ENCODE measurements at places on chromosomes 11 and 22. TPM values are rescaled to one million over a fixed set of nuclear protein-coding genes. Genes with fewer than 3 reads are reported as not detected.

Gene STK33
- 7.3 TPM for total RNA-seq

- no peak for DNase-seq
Measured at GRCh38 chr11:1899686-1900085, 8.0 kb upstream of the PRR33 start.

DNA sequence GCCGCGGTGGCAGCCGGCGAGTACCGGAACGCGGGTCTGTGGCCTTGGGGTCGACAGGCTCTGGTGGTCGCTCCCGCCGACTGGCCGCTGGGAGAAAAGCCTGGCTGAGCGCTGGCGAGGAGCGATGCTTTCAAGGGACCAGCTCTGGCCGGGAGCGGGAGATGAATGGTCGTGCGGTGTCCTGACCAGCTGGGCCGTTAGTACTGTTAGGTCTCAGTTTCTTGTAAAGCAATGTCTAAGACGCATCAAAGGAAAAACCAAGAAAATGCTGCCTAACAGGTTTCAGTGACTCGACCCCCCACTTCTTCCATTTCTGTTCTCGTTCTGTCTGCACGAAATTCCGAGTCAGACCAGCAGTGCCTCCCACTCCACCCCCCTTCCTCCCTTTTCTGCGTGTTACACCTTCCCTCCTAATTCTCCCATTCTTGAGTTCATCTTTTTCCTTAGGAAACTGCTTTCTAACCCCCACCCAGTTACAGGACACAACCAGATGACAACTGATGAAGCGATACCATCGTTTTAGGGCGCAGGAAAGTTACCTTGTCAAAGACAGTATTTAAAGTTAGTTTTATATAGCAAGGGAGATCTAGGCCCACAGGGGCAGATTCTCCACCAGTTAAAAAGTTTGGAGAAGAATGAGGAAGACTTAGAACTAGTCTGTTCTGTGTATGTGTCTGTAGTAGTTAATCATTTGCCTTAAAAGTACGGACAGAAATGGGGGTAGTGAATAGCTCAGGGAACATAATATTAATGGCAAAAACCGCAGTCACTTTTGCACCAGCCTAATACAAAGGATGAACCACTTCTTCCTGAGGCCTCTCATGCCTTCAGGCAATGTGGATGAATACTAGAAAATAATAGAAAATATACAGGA lies 1.0 kb downstream of the CUL5 start:
- peak; percentile 8 for DNase-seq

DNA sequence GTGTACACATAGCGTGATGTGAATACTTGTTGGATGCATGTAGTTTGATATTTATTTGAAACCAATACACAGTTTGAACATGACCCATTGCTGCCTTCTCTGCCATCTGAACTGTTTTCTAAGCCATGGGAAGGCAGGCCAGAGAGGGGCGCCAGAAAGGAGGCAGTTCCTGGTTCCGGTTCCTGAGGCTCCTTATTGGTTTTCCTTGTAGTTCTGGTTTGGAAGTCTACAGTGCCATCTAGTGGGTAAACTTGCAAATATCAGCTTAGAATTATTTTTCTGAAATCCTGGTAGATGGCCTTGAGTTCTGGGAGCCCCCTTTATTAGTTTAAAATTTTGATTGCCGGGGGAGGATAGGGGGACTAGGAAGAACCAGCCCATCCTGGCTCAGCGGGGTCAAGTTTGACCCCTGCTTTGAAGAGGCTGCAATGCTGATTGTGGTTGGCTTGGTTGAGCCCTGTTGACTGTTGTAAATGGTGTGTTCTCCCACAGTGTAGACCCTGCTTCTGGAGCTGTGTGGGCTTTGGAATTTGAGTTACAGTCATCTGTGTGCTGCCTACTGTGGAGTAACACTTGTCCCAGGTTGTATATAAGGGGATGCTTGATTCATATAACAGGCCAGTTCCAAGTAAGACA lies 48.4 kb downstream of the GRAMD1B start:
- peak; percentile 43 for DNase-seq

Gene GRAP2
- total RNA-seq: 5.3 TPM

DNA sequence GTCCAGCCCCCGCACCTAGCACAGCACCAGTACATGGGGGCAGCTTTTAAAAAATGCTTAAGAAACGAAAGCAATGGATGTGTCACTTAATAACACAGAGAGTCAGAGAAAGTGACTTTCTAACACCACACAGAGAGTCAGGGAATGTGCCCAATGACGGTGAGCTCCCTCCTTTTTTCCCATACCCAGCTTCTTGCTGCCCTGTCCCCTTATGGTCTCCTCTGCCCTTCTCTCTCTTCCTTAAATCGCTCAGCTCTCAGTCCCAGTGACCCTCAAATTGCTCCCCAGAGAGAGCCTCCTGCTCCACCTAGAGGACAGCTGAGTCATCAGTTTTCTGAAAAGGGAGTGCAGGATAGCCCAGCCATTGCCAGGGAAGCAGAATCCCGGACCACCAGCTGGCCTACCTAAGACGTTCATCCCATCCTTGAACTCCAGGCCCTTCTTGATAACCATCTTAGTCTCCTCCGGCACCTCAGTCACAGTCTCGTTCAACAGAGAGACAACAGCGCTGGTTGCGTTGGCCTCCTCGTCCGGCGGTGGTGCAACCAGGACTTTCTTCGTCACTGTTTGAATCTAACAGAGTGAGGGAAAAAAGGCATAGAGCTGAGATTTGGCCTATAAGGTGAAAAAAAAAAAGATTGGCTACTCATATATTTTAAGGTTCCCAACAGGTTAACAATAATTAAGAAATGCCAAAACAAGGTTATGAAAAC lies 113.5 kb downstream of the SLC1A2 start:
- no peak for DNase-seq

GRCh38 chr11:9675691-9676090 lies 11.8 kb downstream of the SWAP70 start:
- DNase-seq: no peak

DNA sequence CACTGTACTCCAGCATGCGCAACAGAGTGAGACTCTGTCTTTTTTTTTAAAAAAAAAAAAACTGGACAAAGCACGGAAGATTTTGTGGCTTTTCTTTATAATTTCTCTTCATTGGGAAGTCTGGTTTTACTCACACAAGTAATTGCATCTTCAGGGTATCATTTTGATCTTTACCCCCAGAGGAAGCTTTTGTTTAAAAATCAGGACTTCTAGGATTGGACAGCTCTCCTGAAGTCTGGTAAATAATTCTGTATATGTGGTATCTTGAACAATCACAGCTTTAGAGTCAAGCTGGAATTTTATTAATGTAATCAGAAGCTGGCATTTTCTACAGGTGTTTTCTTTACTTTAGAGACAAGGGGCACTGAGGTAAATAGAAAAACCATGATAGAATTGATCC lies 208.1 kb upstream of the NARS2 start:
- no peak for DNase-seq

Gene PDGFD
- total RNA-seq: 7.3 TPM

Gene OR8G5
- not detected for total RNA-seq

GRCh38 chr11:42085736-42086135 lies 626.3 kb upstream of the LRRC4C start:
- no peak for DNase-seq

GRCh38 chr22:42169055-42169469 lies 38.5 kb upstream of the CYP2D6 start:
- peak; percentile 78 for DNase-seq

- DNase-seq: no peak
Measured at GRCh38 chr11:46309814-46310259, 32.4 kb downstream of the CREB3L1 start.

GRCh38 chr11:19727246-19727645 lies 14.6 kb downstream of the NAV2 start:
- DNase-seq: no peak

Gene ARSA
- total RNA-seq: 4.5 TPM

- no peak for DNase-seq
Measured at GRCh38 chr22:35726933-35727332, 9.3 kb downstream of the APOL5 start.

- no peak for DNase-seq
Measured at GRCh38 chr11:44400431-44400830, 90.5 kb upstream of the ALX4 start.

DNA sequence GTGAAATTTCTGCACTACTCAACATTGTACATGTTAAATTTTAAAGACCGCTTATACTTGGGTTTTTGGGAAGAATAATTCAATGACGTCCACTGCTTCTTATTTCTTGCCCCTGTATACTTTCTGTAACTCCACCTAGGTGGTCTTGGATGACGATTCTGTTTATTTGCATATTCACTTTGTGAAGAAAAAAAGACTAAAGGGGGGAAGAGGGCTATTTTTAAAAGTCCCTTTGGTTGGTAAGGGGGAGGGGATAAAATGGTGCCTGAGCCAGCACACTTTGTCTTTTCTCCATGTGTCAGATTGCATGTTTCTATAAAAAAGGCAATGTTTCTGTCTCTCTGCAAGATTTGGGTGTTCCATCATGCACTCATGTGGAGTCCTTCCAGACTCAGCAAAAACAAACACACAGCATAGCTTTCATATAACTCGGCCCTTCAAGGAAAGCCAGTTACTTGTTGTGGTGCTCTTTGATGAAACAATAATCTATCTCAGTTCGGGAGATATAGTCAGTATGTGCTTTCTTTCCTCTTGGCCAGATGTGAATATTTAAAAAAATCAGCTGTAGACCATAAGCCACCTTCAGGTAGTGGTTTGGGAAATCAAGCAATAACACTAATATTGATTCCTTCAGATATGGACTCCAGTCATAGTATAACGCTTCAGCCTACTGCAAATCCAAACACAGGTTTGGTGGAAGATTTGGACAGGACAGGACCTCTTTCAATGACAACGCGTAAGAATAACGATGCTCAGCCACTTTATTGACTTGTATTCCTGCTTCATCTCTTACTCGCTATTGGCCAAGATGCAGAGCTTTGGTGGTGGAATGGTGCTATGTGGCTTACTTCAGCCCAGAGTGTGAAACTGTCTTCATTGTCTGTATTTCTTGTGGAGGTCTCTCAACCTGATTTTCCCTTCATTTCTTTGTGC lies 68.8 kb downstream of the CD44 start:
- no peak for DNase-seq

Gene FBLN1
- total RNA-seq: 25.7 TPM

- no peak for DNase-seq
Measured at GRCh38 chr22:17684245-17684644, 45.7 kb downstream of the BCL2L13 start.

Gene SCN4B
- 5.7 TPM for total RNA-seq

- DNase-seq: no peak
Measured at GRCh38 chr22:45425101-45425500, 11.6 kb downstream of the RIBC2 start.

DNA sequence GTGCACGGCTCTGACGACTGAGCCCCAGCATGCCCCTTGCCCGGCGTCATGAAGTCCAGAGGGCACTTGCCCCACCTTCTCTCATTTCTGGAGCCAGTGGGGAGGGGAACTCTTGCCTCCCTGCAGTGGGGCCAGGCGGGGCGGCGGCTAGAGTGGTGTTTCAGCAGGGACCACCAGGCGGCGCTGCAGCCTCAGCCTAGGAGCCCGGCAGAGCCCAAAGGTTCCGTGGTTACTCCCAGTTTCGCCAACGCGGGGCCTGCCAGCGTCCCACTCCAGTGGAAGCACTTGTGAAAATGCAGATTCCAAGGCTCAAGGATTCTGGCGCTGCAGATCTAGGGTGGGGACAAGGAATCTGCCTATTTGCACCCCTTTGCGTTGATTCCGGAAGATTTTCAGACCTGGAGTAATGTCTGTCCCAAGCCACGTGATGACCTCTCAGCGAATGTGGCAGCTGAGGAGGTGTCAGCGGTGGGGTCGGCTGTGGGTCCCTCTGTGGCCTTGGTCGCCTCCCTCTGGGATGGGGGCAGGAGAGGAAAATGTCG lies 55.7 kb downstream of the CD82 start:
- peak; percentile 68 for DNase-seq

- DNase-seq: no peak
Measured at GRCh38 chr11:9850224-9850895, 186.5 kb downstream of the SWAP70 start.

GRCh38 chr11:127105593-127106541 lies 105.3 kb upstream of the KIRREL3 start:
- no peak for DNase-seq

Gene OR5L2
- not detected for total RNA-seq

Gene APLNR
- 5.3 TPM for total RNA-seq

All from frontal cortex (tissue), 4 donors.